ENCODE measurements at places on chromosomes 3 and 15.

- ATAC-seq, result no peak
Observed at GRCh38 chr3:113867506-113867905, 28.9 kb downstream of the GRAMD1C start.

DNA sequence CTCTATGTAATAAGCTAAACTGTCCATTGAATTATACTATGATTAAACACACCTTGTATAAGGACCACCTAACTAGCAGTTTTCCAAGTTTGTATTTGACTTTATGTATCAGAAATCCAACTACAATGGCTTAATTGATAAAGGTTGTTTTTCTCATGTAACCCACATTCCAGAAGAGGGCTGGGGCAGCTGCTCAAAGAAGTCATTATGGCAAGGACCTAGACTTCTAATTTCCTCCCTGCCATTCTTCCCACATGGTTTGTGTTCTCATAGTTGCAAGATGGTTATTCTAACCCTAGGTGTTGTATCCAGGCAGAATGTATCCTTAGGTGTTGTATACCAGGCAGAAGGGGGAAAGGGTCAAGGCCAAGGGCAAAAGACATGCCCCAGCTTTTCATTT lies 35.7 kb downstream of the GPR176 start:
- ATAC-seq, result no peak

DNA sequence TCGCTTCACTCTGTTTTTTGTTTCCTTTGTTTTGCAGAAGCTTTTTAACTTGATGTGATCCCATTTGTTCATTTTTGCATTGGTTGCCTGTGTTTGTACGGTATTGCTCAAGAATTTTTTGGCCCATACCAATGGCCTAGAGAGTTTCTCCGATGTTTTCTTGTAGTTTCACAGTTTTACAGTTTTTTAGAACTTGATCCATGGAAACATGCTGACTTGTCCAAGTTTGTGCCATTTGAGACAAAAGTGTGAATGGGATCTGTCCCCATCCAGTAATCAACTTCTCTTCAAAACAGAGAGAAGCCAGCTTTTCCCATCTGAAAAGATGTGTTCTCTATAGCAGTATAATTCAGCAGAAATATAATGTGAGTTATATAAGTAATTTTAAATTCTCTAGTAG lies 266.5 kb upstream of the LRTM1 start:
- ATAC-seq, result no peak

- ATAC-seq, result no peak
Observed at GRCh38 chr3:73716418-73716817, 91.7 kb upstream of the PDZRN3 start.

- ATAC-seq, result no peak
Observed at GRCh38 chr3:139577909-139578308, 38.4 kb upstream of the RBP1 start.
